ENCODE measurements at places on chromosomes 11 and 22.

GRCh38 chr11:85132851-85133585 is 494.1 kb downstream of the DLG2 start:
- no peak for DNase-seq

DNA sequence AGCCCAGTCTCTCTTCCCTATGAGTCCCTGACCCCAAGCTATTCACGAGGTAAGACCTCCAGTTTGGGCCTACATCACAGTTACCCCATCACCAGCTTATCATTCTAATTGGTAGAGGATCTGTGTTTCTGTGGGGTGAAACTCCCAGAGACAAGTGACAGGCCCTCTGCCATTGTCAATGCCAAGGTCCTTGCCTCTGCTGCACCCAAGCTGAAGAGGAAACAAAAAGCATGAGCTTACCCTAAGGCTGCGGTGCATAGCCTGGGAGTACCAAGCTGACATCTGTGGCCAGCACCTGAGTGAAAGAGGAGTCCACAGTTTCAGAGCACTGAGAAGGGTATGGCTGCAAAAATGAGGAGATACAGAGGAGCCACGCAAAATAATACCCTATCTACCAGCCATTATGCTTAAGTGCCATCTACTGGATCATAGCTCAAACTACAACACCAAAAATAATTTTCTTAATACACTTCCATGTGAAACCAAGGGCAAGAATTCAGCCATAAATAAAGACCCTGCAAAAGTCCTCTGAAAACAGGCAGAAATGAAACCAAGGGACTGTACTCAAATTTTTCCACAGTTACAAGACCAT is 62.3 kb upstream of the ANO5 start:
- DNase-seq: no peak

DNA sequence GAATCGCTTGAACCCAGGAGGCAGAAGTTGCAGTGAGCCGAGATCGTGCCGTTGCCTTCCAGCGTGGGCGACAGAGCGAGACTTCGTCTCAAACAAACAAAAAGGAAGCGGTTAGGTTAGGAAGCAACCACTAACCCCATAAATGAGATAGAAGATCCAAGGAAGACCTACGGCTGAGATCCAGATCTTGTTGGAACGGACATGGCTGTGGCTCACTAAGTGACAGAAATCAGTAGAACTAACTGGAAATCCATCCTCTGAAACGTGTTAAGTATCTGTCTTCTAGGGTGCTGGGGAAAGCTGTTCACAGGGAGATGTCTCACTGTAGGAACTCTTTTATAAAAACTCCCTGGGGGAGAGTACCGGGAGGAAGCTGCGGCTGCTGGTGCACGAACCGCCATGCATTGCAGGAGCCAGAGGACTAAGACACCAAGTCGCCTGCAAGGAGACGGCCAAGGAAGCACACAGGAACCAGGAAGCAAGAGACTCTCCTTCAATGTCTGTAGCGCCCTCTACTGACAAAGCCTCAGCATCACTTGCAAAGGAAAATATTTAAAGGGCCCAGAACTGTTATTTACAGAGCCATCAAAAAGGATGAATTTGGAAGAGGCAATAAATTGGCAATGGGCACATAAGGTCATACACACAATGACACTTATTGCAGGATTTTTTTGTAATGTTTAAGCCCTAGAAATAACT is 16.9 kb upstream of the SPTY2D1 start:
- peak; percentile 18 for DNase-seq

GRCh38 chr11:30150425-30150824 is 80.4 kb upstream of the FSHB start:
- DNase-seq: no peak

DNA sequence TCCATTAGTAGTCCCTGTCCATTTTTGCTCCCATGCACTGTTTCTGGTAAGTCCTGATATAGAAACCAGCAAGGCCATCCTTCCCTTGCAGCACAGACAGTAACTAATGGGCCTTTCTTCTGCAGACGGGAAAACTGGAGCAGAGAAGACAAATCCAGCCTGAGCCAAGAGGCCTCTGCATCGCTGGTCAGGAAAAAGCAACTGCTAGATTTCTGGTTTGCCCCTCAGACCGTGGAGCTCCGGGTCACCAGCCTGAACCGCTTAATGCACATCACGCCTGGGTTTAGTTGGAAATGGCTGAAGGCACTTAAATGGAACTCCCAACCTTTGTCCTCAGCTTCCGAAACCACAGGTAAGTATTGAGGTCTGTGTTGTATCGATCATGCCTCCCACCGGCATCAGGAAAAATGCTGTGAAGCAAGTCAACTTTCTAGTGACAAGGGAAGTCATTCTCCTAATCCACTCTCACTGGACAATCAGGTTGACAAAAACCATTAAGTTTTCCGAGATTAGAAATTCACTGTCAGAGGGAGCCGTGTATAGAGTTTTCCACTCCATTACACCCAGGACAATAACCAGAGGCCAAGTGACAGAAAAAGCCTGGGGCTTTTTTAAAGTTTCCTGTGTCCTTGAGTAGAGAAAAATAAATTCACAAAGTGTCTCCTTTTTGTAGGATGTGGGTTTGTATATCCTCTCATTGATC is 14.8 kb upstream of the LMO2 start:
- DNase-seq: no peak

GRCh38 chr11:64233913-64234586 is at the start of gene VEGFB:
VEGFB (plus strand) TSS chr11:64234584; CDS start chr11:64234834, 250 bp downstream.
- peak; percentile 71 for DNase-seq

DNA sequence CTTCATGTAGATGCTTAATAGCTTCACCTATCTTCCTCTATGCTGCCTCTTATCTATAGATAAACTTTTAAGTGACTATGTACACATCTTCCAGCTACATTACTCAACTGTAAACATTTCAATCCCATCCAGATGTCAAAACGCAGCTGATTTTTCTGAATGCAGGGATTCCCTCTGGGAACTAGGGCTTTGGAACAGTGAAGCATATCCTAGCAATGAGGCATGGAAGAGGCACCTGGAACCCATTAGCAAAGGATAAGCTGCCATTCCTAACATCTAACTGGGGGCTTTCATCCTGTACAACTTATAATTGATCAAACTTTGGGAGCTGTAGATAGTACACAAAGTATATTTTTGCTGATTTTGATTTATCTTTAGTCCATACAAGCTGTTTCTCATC is 40.8 kb upstream of the OPCML start:
- no peak for DNase-seq

DNA sequence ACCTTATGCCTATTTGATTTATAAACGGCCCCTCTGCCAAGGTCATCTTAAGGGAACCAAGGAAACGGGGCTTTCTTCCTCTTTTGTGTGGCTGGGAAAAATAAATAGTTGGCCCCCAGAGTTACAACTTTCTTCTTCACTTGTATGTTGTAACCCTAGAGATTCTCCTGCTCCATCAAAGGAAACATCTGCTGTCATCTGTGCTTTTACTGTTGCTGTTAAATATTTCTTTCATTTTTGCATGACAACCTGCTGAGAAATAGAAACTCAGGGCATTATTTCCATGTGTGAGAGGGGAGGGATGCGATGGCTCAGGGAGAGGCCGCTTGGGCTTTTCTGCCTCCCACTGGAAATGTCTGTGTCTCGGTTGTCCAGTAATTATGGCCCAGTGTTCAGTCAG is 21.8 kb upstream of the CDC42EP2 start:
- no peak for DNase-seq

GRCh38 chr11:637593-638521 is 788 bp downstream of the DRD4 start:
- no peak for DNase-seq

DNA sequence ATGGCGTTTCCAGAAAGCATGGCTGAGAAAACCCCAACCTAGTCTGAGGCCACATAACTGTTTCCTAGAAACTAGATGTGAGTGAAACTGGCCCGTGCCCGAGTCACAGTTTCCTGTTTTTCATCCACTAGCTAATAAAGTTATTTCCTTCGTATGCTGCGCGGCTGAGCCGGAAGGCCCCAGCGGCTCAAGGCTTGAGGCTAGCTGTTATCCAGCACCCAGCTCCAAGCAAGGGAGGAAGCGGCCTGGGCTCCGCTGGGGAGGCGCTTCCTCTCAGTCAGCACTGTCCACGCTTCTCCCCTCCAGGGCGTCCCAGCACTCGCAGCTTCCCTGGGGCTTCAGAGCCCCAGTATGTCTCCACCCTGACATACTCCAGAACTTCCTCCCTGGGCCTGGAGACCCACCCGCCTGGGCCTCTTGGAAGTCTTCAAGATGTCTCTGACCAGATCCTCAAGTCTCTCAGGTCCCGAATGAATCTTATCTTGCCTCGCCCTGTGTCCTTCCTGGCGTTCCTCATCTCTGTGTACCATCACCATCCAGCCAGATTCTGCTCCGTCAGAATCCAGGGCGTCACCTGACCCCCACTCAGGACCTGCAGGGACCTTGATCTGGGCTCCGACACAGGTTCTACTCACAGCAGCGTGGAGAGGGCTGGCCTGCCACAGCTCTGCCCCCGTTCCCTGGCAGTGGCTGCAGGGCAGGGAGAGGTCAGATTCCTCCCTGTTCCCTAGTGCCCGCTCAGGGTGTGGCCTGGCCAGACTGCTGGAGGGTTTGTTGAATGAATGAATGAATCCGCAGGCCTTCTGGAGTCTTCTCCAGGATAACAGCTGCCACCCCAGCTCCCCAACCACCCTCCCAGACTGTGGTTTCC is 81.9 kb downstream of the LRRC32 start:
- no peak for DNase-seq

- DNase-seq: no peak
Observed at GRCh38 chr11:86015699-86016098, 53.2 kb downstream of the PICALM start.

DNA sequence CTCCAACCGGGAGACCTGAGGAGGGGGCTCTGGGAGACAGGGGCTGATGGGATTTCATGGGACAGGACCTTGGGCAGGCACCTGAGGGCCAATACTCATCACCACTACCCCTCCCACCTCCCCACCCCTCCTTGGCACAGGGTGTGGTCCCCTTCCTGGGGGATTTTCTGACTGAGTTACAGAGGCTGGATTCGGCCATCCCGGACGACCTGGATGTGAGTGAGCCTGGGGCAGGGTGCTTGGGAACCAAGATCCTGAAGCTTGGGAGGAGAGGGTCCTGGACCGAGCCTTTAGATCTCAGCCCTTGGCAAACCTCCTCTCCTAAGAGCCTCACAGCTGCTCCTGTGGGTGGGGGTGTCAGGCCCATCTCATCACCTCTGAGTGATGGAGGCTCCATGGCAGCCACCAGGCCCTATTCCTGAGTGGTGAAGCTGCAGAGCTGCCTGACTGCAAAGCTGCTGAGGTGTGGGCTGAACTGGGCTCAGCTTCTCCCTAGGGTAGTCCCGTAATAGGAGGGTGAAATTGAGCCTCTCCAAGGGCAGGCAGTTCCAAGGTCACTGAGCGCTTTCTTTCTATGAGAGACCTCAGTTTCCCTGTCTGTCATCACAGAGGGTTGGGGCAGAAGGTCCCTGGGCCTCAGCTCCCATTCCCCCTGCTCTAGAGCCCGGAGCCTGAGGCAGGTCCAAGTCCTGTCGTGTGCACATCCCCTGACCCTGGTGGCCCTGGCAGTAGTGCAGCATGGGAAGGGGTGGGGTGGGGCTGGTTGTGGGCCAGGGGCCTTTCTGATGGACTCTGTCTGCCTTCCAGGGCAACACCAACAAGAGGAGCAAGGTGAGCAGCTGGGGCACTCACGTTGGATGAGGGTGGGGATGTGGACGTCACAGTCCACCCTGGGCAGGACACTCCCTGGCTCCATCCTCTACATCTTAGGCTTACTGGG is 6.5 kb downstream of the RGL4 start:
- no peak for DNase-seq

DNA sequence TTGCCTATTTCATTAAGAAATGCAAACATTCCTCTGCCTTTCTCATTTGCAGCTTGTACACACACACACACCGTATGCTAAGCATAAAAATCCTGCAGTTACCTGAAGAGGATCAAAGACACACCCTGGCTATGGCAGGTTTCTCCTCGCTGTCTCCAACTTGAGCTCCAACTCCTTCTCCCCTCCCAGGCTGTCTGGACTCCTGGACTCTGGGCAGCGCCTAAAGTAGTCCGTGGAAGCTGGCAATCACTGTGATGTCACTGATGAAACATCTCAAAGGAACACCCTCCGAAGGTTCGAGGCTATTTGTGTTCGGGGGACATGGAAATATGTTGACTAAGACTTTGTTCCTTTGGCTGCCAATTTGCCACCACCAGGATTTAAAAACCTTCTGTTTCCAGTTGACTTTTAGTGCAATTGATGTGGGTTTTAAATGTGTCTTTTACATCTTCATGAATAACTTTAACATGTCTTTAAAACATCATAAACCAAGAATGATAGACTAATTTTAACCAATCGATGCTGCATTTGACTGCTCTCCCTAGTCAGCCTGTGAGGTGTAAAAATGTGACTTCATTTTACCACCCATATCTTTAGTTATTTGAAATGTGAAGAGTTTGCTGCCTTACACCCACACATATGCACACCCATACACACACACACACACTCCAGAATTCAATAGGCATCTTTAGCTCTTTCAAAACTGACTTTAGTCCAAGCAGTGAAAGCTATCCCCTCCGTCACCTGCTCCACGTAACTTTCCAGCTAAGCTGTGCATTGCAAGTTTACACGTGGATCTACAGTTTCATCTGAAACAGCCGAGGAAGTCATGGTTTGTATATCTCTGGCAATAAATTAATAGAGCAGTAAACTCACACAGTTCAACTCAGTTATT is at the start of gene SLN:
TSS of gene SLN (minus strand) at position 196 of the 895 bp plus-strand sequence.
- DNase-seq: no peak

DNA sequence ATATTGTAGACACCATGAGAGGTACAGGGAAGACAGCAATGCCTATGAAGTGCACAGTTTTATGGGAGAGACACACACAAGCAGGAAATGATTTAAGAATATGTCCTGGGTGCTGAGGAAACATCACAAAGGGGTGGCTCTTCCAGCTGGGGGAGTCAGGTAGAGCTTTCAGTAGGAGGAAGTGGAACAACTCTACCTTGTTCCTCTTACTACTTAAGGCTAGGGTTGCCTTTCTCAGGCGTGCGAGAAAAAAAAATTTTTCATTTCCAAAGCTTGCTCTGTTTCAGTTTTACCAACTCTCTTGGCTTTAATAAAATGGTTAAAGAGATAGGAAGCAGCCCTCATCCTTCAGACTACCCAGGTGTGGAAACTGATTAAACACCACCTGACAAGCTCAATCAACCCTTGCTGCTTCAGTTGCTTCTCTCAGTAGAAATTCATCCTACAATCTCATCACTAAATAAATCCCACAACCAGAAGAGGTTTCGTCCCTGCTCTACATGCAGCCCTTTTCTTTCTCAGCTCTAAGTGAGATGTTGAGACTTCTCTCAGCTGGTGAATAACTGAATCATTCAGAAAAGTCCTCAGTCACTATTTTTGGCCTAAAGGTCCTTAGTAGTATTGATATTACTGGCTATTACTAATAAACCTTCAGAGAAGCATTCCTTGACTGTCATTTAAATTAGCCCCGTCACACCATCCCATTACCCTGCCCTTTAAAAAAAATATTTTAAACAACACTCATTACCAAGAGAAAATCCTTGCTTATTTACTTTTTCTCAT is 5.9 kb downstream of the ABTB2 start:
- DNase-seq: no peak

GRCh38 chr11:44524751-44525201 is 40.7 kb upstream of the CD82 start:
- no peak for DNase-seq
